ENCODE measurements at places on chromosomes 6 and 20. TPM values are rescaled to one million over a fixed set of nuclear protein-coding genes. Genes with fewer than 3 reads are reported as not detected.

The ISM1 gene
- polyA plus RNA-seq = 4.6 TPM

The TMEM74B gene
- polyA plus RNA-seq = 1.9 TPM

The SULF2 gene
- polyA plus RNA-seq = 288 TPM

The C20orf202 gene
- polyA plus RNA-seq = 3.3 TPM

The SLC32A1 gene
- 29.4 TPM for polyA plus RNA-seq

The TMEM217 gene
- 4.2 TPM for polyA plus RNA-seq

The OR12D3 gene
- not detected for polyA plus RNA-seq

The CTAGE9 gene
- polyA plus RNA-seq = not detected

The MYB gene
- polyA plus RNA-seq = not detected

The PKHD1 gene
- polyA plus RNA-seq = not detected

The ESR1 gene
- 0.95 TPM for polyA plus RNA-seq

The NKX2-2 gene
- 0.69 TPM for polyA plus RNA-seq

The AIF1 gene
- polyA plus RNA-seq = not detected

The LAMP5 gene
- polyA plus RNA-seq = 12.8 TPM

The ROS1 gene
- 0.42 TPM for polyA plus RNA-seq

The ASIP gene
- polyA plus RNA-seq = not detected

The POM121L2 gene
- polyA plus RNA-seq = not detected

The KCNQ2 gene
- polyA plus RNA-seq = 8.7 TPM

The ABRACL gene
- 17.3 TPM for polyA plus RNA-seq

The CYB5R4 gene
- polyA plus RNA-seq = 3.2 TPM

The C6orf141 gene
- polyA plus RNA-seq = not detected

The SAPCD1 gene
- not detected for polyA plus RNA-seq

The RIMS1 gene
- 10.0 TPM for polyA plus RNA-seq

The BANF2 gene
- polyA plus RNA-seq = 21.1 TPM

The GABRR1 gene
- polyA plus RNA-seq = 0.85 TPM
